ENCODE measurements at places on chromosomes 2 and 18. TPM values are rescaled to one million over a fixed set of nuclear protein-coding genes. Genes with fewer than 3 reads are reported as not detected.
A peak's percentile ranks its signal among the peaks of the same experiment; 100 is the strongest.

STPG4 gene
- 0.64 TPM for total RNA-seq

IL1R2 gene
- total RNA-seq: not detected

MROH2A gene
- not detected for total RNA-seq

C2orf76 gene
- total RNA-seq: 9.2 TPM

DHRS9 gene
- total RNA-seq: not detected

SCYGR3 gene
- not detected for total RNA-seq

G6PC2 gene
- not detected for total RNA-seq

PSD4 gene
- total RNA-seq: 2.6 TPM

NEB gene
- 0.94 TPM for total RNA-seq

- H3K27ac ChIP-seq: no peak overlapping the region
- no peaks in the 10 kb centered on the region for H3K36me3 ChIP-seq
- no peaks in the 10 kb centered on the region for H3K27me3 ChIP-seq
- H3K4me3 ChIP-seq: no peak overlapping the region
- DNase-seq: no peak
Observed at GRCh38 chr2:157911246-157911645, 35.1 kb upstream of the ACVR1 start.

- no peak for DNase-seq
- no peaks in the 10 kb centered on the region for H3K27me3 ChIP-seq
- H3K4me3 ChIP-seq: no peak overlapping the region
- H3K27ac ChIP-seq: no peak overlapping the region
- peaks cover 15% of the 10 kb centered on the region for H3K36me3 ChIP-seq
Observed at GRCh38 chr2:55547001-55547400, 27.5 kb downstream of the CFAP36 start.

DNA sequence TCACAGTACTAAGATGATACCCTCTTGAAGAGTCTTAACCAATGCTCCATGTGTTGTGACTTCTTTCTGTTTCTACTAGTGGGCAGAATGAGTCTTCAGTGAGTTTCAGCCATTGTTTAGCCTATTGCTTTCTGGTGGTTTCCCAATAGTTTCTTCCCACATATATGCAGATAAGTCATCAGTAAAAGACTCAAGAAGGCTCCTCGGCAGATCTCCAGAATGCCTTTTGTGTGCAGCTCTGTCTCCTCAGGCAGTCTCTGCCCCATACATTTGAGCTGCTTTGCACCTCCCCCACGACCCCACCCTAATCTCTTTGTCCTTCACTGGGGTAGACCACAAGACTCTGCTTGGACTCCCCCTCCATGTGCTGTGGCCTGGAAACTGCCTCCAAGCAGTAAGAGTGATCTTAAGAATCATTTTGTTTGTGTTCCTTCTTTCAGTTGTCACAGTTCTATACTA is 71.6 kb upstream of the CHRNA1 start:
- DNase-seq: peak; percentile 98
- H3K36me3 ChIP-seq: no peaks in the 10 kb centered on the region
- H3K27me3 ChIP-seq: no peaks in the 10 kb centered on the region
- H3K4me1 ChIP-seq: peaks cover 26% of the 10 kb centered on the region
- H3K4me3 ChIP-seq: no peak overlapping the region

DNA sequence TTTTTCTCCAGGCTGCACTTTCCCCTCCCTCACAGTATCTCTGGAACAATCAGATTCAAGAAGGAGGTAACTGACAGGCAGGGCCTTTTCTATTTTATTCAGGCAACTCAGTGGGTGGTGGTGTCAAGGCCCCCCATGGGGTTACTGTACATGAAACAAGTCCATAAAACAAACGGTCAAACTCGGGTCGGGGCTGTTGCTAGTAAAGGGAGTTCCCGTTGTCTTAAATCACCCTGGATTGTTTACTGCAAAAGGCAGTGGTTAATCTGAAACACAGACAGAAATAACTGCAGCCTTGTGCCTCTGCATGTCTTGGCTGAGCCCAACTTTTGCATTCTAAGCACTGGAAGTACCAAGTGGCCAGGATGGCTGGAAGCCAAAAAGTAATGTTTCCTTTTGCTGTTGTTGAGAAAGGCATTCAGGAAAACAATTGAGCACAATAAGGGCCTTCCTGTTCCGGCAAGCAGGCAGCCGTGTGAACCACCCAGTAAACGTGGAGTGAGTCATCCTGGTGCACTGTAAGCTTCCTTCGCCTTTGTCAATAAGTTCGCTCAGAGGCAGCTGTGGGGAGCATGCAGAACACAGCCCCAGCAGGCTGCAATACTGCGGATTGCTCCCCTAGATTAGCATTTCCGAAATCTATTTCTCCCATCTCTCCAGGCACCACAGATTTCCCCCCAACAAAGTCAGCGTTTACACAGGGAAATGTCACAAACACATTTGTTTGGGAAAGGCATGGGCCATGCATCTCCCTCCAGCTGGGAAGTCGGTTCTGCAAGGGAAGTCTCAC is 149.6 kb downstream of the IRS1 start:
- H3K27me3 ChIP-seq: no peaks in the 10 kb centered on the region
- peaks cover 47% of the 10 kb centered on the region for H3K4me1 ChIP-seq
- H3K4me3 ChIP-seq: no peak overlapping the region
- H3K27ac ChIP-seq: peak overlapping the region; percentile 91

DNA sequence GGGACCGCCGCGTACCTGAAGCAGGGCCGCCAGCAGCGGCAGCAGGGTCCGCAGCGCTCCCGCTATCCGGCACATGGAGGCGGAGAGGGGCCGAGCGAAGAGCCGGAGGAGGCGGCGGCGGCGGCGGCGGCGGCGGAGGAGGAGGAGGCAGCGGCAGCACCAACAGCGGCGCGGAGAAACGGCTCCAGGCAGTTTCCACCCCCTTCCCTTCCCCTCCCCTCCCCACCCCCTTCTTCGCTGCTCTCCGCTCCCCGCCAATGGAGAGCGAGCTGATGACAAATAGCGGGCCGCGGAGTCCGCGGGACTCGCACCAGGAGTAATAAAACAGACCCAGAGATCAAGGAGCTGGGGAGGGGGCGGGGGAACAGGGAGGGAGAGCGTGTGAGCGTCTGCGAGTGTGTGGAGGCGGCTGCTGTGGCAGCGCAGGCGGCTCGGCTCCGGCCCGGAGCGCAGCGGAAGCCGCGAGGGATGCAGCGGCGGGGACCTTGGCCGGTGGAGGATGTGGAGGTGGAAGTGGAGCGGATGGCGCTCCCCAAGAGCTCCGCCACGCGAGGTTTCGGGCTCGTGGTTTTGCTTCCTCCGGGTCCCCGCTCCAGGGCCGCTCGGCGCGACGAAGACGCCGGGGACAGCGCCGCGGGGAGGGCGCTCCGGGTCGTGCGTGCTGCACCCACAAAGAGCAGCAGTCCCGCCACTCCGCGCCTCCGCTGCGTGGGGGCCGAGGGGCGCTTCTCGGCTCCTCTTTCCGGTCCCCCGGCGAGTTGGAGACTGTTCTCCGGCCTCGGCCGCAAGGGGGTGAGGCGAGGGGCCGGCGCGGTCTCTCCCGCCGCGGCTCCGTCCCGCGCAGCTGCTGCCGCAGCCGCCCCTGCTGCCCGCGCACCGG is at the start of gene CDH2:
CDH2 (minus strand) TSS at position 183 of the 880 bp plus-strand sequence; CDS start at position 75, 108 bp downstream.
- H3K27ac ChIP-seq: peak within 1 kb of the TSS; percentile 87
- DNase-seq: peak; percentile 88
- H3K36me3 ChIP-seq: no peaks in the 10 kb centered on the region

- H3K4me3 ChIP-seq: no peak overlapping the region
- no peaks in the 10 kb centered on the region for H3K27me3 ChIP-seq
- peaks cover 38% of the 10 kb centered on the region for H3K4me1 ChIP-seq
- DNase-seq: no peak
- no peaks in the 10 kb centered on the region for H3K36me3 ChIP-seq
Observed at GRCh38 chr2:73107211-73107926, 5.4 kb downstream of the RAB11FIP5 start.

DNA sequence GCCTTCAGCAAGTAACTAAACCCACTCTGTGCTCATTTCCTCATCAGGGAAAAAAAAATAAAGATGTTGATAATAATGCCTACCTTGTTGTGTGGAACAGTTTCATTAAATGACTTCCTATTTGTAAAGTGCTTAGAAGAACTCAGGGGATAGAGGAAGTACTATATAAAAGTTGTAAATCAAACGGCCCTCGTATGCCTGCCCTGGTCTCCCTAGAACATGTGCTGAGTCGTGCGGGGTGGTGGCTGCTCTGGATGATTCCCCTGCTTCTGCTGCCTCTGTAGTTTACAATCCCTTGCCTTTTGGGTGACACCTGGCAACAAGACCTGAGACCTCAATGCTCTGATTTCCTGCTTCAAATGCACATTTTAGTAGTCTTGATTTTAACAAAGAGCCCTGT is 170.0 kb downstream of the CERS6 start:
- H3K27ac ChIP-seq: no peak overlapping the region
- no peak overlapping the region for H3K4me3 ChIP-seq
- H3K27me3 ChIP-seq: no peaks in the 10 kb centered on the region

- no peak overlapping the region for H3K4me3 ChIP-seq
- H3K27me3 ChIP-seq: no peaks in the 10 kb centered on the region
- H3K4me1 ChIP-seq: no peaks in the 10 kb centered on the region
- no peaks in the 10 kb centered on the region for H3K36me3 ChIP-seq
- DNase-seq: peak; percentile 33
Observed at GRCh38 chr2:164600763-164601162, 20.5 kb downstream of the GRB14 start.
